CD4-positive, alpha-beta T cell treated with Interleukin-15 for 1 hour (primary cell): ENCODE measurements at places on chromosomes 3 and 15.

- no peak for DNase-seq
Observed at GRCh38 chr15:48415036-48415886, 84.0 kb downstream of the DUT start.

- DNase-seq, result no peak
Observed at GRCh38 chr3:71536376-71536965, 47.1 kb downstream of the FOXP1 start.

GRCh38 chr3:3305084-3305483 lies 125.6 kb upstream of the CRBN start:
- DNase-seq, result no peak

DNA sequence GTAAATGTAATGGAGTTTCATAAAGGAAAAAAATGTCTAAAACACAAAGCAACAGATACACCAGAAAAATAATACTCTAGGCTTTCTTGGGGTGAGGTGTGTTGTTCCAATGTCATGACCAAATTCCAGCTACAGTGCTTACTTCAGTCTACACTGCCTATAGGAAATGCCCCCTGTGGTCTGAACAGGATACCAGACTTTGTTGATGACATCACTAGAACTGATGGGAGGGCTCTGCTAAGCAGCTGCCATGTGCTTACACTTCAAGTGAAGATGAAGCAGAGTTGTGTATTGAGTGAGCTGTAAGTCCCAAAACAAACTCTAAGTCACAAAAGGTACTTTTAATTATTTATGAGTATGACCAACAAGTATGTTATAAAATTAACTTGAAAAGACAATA lies 456.1 kb upstream of the IL12A start:
- DNase-seq, result no peak

GRCh38 chr15:24933716-24934115 lies 21.1 kb upstream of the SNRPN start:
- no peak for DNase-seq

GRCh38 chr15:85792102-85792731 lies 2.5 kb downstream of the KLHL25 start:
- DNase-seq, result no peak

- no peak for DNase-seq
Observed at GRCh38 chr3:139571711-139572110, 32.2 kb upstream of the RBP1 start.

DNA sequence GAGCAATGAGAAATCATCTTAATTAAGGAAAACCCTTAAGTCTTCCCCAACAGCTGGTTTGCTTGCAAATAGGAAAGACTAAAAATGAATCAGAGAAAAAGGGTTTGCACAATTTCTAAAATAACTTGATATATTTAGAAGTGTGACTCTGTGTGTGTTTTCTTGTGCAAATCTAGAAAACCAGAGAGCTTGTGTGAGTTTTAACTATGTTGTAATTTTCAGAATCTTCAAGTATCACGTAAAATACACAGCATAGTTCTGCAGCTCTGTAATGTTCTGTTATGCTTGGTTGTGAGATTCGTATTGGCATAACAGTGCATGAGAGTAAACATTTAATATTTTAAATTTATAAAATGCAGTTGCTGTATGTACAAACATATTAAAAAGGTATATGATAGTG lies 74.7 kb upstream of the GAP43 start:
- no peak for DNase-seq

DNA sequence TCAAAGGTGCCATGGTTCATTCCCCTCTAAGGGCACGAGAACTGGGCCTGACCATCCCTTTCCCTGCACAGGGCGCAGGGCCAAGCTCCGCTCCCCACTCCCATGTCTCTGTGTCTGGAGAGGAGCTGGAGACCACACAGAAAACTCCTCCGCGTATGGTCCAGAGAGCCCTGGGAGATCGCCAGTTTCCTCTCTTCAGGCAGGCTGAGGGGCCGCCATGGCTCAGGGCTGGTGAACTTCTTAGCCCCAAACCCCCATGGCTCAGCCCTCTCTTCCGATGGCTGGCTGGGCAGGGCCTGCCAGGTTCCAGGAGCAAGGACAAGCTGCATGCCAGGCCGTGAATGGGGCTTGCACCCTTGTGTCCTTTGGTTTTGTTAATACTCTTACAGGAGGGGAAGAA lies 52.9 kb downstream of the EXOG start:
- DNase-seq, result no peak

DNA sequence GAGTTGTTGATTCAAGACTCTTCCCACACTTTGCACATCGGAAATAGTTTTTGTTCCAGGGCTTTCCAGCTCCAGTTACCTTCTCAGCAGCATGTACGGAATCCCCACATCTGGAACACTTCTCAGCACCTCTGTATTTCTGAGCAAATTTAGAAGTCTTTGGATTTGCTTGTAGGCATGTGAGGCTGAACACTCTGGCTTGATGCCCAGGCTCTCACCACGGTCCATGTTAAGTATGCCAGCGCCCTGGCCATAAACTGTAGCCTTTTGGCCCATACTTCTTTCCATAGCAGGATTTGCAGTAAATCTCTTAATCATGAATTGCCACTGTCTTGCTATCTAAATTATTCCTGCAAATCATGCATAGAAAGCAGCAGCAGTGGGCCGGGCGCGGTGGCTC lies 24.4 kb downstream of the ATP2C1 start:
- no peak for DNase-seq

DNA sequence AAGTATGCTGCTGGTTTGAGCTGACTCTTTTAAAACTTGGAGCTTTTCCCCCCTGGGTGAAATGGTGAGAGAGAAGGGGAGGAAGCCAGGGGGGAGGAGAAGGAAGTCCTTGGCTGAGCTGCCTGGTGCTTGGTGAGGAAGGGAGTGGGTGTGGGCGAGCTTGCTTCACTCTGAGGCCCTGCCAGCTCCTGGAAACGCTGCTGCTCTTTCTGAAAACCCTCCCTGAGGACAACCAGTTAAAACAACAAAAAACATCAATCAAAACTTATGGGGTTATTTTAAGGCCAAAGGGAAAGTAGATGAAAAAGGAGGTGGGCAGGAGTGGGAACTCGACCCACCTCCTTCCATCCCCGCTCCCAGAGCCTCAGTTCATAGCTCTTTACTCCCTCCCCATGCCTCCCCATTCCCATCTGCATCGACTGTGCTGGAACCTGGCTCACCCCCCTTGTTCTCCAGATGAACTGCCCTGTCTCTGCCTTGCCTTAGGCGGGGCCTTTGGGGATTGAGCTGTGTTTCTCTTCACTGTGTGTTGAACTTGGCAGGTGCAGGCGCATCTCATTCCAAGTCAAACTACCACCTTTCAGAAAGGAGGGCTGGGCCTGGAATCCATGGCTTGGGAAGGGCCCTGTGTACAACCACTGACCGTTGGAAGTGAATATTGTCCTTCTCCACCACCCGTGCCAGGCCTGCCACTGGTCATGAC lies 166.1 kb downstream of the ZNF621 start:
- no peak for DNase-seq
